ENCODE measurements at places on chromosomes 5 and 9.

DNA sequence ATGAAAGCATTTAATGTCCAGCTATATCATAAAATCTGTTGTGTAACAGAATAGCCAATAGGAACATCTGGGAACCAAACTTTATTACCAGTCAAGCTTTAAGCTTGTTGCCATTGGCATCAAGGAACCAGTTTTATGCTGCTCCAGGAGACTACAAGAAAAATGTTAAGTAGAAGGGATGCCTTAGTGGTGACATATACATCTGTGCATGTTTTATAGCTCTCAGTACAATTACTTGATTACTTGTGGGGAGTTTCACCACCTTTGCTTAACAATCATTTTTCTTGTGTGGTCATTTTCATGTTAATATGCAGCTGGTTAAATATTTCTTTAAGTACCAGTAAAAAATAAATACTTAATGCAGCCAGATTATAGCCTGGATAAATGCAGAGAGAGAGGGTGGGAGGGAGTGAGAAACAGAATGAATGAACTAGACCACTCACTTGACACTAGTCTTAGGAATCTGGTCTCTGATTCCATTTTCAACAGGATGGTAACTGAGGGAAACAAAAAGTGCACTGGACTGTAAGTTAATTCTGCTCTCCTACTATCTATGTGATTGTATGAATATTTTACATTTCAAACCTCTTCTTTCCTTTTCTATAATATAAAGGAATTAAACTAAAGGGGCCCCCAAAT is 35.7 kb upstream of the LURAP1L start:
- DNase-seq, result no peak

DNA sequence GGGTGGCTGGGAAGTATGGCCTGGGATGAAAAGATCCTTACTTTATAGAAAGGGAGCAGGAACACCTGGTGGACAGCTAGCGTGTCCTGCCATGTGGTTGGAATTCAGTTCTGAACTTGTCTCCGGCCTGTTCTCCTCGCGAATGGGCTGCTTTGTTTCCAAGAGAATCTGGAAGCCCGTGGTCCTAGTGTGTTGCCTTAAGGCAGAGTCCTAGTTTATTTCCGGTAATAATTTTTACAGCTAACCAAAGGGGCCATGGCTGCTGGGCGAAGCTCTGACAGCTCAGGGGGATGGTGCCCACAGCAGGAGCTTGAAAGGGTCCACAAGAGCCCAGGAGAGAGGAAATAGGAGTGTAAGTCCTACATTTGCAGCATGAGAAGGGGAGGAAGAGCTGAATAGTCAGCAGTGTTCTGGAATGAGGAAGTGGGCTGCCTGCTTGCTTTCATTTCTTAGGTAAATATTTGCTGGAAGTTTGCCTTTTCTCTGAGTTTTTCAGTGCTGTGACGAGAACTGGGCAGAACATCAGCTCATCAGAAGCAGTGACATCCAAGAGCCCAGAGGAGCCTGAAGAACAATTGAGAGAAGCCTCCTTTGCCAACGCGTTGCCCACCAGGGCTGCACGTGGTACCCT is 13.1 kb upstream of the IGFBPL1 start:
- no peak for DNase-seq

DNA sequence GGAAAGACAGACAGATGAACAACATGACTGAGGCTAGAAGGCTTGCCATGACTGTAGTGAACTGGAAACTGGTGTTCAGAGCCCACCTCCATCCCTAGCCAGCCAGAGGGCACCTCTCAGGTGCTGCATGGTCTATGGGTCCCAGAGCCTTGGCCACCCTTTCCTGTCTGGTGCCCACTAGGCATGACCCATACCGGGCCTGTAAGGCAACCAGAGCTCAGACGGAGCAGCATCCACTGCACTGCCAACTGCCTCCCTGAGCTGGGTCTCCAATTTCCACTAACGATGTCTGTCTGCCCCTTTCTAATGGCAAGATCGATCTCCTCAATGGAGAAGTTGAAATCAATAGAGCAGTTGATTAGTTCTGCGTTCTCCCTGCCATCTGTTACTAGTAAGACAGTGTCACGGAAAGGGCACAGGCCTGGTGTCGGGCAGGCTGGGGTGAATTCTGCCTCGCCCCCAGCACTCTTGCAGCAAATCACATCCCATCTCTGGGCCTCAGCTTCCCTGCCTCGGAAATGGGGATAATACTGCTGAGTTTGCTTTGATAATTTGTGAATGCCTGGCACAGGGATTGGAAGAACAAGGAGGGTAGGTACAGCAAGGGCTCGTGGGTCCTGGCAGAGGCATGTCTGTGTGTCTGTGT is 172.3 kb upstream of the MVB12B start:
- DNase-seq, result no peak

- peak; percentile 2 for DNase-seq
Observed at GRCh38 chr5:167049043-167049663, 1242.3 kb upstream of the WWC1 start.

DNA sequence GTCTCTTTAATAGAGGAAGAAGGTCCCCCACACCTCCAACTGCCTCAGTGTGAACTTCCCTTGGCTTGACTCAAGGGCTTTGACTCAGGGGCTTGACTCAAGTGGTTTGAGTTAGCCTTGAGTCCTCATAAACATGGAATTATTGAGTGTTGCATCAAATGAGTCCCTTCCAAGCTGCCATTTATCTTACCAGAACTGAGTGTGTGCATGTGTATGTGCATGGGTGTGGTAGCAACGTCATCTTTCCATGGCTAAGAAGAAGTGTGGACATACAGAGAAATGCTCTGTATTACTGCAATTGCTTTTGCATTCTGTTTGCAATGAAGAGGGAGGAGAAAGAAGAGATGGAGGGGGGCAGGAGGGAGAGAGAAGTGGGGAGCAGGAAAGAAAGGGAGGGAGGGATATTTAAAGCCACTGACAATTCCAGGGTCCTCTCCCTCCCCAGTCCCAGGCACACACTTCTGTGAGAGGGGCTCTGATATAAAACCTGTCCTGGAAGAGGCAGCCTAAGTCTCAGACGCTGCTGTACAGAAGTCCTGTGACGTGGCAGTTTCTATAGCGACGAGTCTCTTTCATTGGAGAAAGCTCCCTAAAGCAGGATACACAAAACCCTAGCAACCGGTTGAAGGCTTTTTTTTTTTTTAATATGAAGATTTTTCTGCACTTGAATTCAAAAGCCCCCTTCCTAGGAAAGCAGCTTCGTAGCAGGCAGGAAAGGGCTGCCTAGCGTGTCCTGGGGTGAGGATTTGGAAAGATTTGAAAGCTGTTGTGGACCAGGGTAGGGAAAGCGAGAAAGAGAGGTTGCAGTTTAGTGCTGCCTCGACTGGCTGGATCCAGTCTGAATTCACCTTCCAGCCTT is 93.3 kb upstream of the MAP1B start:
- peak; percentile 79 for DNase-seq

GRCh38 chr5:1661831-1662558 is 137.6 kb downstream of the MRPL36 start:
- DNase-seq, result no peak

DNA sequence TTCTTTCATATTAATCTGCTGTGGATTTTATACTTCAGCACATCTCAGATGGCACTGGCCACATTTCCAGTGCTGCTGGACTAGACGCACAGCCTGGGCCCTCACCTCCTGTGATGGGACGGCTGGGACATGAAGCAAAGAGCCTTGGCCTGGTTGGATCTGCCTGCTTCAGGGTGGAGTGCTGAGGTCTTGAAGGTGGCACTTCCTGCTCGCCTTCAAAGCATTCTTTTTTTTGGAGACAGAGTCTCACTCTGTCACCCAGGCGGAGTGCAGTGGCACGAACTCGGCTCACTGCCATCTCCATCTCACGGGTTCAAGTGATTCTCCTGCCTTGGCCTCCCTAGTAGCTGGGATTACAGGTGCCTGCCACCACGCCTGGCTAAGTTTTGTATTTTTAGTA is 73.1 kb downstream of the RAPGEF1 start:
- no peak for DNase-seq

DNA sequence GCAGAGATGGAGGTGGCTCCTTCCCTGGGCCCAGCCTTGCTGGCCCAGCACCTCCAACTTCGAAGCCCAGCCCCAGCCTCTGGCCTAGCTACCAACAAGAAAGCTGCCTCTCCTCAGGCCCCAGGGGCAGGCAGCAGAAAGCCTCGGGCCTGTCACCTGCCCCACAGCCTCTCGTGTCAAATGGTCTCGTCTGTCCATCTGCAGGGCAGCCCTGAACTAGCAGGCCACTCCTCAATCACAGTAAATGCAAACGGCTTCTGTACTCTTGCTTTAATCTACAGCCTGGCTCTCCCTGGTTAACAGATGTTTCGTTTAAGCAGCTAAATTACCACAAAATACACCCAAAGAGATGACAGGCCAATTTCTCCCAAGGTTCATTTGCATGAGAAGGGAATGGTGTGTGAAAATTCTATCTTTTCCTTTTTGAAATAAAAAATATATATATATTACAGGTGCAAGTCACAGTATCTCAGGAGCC is 21.5 kb downstream of the VAV2 start:
- no peak for DNase-seq

GRCh38 chr5:83595217-83595616 is 123.7 kb downstream of the VCAN start:
- no peak for DNase-seq

- DNase-seq, result no peak
Observed at GRCh38 chr9:1201262-1201661, 151.1 kb downstream of the DMRT2 start.

- no peak for DNase-seq
Observed at GRCh38 chr5:129097498-129098296, 3.1 kb downstream of the ISOC1 start.

GRCh38 chr5:111223101-111223786 is 940 bp upstream of the CAMK4 start:
- no peak for DNase-seq

GRCh38 chr5:155878991-155879575 is 447.9 kb upstream of the SGCD start:
- DNase-seq, result no peak

GRCh38 chr9:38263532-38263931 is 129.0 kb upstream of the ALDH1B1 start:
- no peak for DNase-seq

DNA sequence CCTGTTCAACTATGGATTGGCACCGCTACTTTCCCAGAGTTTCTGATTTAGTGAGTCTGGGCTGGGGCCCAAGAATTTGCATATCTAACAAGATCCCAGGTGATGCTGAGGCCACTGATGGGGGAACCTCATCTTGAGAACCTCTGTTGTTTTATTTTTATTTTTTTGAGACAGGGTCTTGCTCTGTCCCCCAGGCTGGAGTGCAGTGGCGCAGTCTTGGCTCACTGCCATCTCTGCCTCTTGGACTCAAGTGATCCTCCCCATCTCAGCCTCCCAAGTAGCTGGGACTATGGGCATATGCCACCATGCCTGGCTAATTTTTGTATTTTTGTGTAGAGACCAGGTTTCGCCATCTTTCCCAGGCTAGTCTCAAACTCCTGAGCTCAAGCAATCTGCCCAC is 35.7 kb downstream of the LMX1B start:
- no peak for DNase-seq

DNA sequence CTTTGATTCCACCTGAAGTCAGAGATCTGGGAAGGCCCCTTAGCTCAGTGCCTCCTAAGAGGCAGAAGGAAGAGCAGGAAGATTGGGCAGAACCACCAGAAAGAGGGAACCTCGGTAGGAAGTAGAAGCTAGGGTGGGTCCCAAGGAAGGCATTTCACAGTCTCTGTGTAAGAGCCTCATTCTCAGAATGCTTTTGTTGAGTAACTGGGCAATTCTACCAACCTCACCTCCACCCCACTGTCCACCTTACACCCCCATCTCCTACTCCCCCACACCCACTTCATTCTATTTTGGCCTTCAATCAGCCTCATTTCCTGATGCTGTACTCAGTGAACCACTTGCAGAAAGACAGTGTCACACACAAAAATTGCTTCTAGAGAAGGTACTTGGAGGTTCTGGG is 3.5 kb downstream of the HBEGF start:
- no peak for DNase-seq

DNA sequence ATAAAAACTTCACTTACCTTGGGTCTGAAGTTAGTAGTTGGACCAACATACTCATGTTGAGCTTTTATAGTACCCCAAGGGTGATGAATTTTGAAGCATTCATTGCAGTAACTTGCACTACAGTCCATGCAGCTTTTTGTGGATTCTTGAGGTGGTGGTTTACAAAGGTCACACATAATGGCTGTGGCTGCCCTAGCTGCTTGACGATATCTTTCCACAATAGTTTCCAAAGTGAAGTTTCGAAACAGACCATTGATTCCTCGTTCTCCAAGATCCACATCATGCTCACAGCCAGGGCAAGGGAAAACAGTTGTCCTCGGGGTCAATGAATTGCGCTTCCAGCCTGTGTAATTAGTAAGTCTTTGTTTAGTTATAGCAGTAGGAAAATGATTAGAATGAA is 22.7 kb downstream of the TRIM36 start:
- DNase-seq, result no peak

- DNase-seq, result no peak
Observed at GRCh38 chr9:91033797-91034196, 232.2 kb downstream of the SYK start.

DNA sequence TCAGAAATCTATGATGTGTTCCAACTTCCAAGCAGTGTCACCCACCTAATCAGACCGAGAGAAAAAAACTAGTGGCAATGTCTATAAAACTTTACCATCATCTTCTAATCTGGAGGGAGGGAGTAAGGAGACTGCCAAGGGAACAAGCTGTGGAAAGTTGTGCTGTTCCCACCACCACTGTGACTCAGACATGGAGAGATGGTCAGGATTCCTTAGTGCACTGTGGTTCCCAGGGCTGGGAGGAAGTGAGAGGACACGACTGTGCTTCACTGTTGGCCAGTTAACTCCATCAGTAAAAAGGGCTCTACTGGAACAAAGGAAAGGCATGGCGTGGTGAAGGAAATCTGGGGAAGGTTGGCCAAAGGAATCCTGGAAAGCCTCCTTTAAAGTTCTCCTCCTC is 18.8 kb downstream of the TICAM2 start:
- no peak for DNase-seq

GRCh38 chr5:56900858-56901578 is 8.4 kb upstream of the SETD9 start:
- peak; percentile 37 for DNase-seq

GRCh38 chr5:71747182-71747581 is 28.1 kb downstream of the CARTPT start:
- DNase-seq, result no peak

- no peak for DNase-seq
Observed at GRCh38 chr5:115409094-115409493, 112.6 kb upstream of the CCDC112 start.

- no peak for DNase-seq
Observed at GRCh38 chr5:118006219-118006618, 982.1 kb downstream of the DTWD2 start.

GRCh38 chr5:164054461-164054860 is 549.0 kb downstream of the MAT2B start:
- no peak for DNase-seq

GRCh38 chr9:69122082-69122548 is 52.0 kb upstream of the TJP2 start:
- peak; percentile 39 for DNase-seq

All from cerebellum (tissue), 4 donors.